ENCODE measurements at places on chromosomes 16 and 17.

GRCh38 chr16:17067882-17068281 lies 402.9 kb downstream of the XYLT1 start:
- no peak for DNase-seq

- DNase-seq, result peak; percentile 24
Measured at GRCh38 chr17:18141210-18141803, 32.8 kb downstream of the MYO15A start.

GRCh38 chr16:2487903-2488531 lies 13.1 kb downstream of the TBC1D24 start:
- no peak for DNase-seq

- DNase-seq, result no peak
Measured at GRCh38 chr17:7974638-7975131, 27.7 kb upstream of the GUCY2D start.

GRCh38 chr17:55727275-55727674 lies 4.6 kb upstream of the TMEM100 start:
- no peak for DNase-seq

DNA sequence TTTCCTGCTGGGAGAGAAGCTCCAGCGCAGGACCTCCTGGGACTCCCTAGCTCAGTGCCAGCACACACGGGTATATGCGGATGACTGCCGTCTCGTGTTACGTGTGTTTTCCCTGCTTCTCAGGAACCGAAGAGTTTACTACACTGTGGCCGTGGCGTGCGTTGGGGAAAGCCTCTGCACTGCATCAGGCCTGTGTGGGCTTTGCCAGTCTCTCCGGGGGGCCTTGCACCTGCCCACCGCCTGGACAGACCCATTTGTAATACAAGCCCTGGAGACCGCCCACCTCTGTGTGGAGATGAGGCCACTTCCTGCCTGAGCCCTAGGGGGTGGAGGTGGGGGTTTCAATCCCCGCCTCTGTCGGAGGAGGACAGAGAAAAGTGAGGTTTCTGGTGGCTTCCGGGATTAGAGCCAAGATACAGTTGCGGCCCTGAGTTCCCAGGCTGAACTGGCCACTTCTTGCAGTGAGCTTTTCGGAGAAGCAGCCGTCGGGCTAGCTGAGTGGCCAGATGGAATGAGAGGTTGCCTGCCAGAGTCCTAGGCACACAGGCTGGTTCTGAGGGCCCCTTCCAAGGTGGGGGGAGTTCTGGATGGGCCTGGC lies 43.4 kb upstream of the GSE1 start:
- no peak for DNase-seq

GRCh38 chr17:77749321-77749751 lies 209.2 kb upstream of the TNRC6C start:
- DNase-seq, result no peak

DNA sequence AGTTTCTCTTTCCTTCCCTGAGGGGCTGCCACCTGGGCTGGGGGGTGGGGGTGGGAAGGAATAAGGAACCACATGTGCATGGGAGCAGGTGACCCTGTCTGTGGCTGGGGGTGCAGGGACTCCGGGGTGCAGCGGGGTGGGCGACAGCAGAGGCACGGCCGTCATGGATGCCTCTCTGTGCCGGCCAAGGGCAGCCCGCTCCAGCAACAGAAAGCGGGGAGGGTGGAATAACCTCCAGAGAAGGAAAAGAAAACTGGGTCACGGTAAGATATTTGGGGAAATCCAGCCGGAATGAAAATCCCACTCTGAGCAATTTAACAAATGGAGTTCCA lies 4.2 kb downstream of the NDUFAF8 start:
- no peak for DNase-seq

DNA sequence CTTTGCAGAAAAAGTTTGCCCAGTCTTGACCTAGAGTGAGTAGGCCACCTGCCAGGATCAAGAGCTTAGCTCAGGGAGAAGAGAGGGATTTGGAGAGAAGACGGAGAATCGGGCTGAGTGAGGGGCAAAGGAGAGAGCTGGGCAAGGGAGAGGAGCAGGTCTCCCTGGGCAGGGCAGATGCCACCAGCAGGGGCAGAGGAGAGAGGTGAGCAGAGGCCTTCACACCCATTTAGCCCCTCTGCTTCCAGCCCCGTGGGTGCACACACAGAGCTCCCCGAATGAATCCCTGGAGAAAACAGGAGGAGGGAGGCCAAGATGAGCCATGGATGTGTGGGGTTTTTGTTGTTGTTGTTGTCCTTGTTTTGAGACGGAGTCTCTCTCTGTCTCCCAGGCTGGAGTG lies 29.2 kb downstream of the TBX4 start:
- DNase-seq, result no peak

GRCh38 chr17:40612599-40613244 lies 34.9 kb downstream of the SMARCE1 start:
- DNase-seq, result no peak

- peak; percentile 66 for DNase-seq
Measured at GRCh38 chr16:66382966-66383299, 16.4 kb downstream of the CDH5 start.

DNA sequence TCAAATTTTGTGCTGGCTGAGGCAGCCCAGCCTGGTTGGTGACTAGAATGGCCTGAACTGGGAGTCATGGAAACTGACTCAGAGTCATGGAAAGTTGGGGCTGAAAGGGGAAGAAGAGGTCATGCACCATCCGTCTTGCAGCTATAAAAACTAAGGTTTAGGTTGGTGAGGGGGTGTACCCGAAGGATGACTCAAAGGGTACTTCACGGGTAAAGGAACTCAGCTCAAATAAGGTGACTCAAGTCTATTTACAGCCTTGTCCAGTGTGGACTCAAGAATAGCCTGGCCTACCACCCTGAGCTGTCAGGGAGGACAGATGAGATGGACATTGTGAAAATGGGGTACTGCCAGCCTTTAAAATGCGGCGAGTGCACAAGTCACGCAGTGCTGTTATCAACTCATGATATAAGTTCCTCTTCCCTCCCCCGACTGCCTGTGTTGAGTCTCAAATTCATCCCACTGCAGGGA lies 18.6 kb downstream of the CD300LB start:
- DNase-seq, result no peak

- DNase-seq, result peak; percentile 74
Measured at GRCh38 chr17:68456339-68457167, 743 bp downstream of the WIPI1 start.

- DNase-seq, result no peak
Measured at GRCh38 chr16:20844588-20844987, 38.3 kb downstream of the REXO5 start.

- DNase-seq, result no peak
Measured at GRCh38 chr17:40076591-40076990, 13.8 kb downstream of the THRA start.

- no peak for DNase-seq
Measured at GRCh38 chr17:4850246-4850645, 17.1 kb downstream of the MINK1 start.

GRCh38 chr17:78908426-78908825 lies 5.4 kb upstream of the CEP295NL start:
- DNase-seq, result no peak

- DNase-seq, result no peak
Measured at GRCh38 chr17:62681939-62682381, 54.5 kb downstream of the MRC2 start.

DNA sequence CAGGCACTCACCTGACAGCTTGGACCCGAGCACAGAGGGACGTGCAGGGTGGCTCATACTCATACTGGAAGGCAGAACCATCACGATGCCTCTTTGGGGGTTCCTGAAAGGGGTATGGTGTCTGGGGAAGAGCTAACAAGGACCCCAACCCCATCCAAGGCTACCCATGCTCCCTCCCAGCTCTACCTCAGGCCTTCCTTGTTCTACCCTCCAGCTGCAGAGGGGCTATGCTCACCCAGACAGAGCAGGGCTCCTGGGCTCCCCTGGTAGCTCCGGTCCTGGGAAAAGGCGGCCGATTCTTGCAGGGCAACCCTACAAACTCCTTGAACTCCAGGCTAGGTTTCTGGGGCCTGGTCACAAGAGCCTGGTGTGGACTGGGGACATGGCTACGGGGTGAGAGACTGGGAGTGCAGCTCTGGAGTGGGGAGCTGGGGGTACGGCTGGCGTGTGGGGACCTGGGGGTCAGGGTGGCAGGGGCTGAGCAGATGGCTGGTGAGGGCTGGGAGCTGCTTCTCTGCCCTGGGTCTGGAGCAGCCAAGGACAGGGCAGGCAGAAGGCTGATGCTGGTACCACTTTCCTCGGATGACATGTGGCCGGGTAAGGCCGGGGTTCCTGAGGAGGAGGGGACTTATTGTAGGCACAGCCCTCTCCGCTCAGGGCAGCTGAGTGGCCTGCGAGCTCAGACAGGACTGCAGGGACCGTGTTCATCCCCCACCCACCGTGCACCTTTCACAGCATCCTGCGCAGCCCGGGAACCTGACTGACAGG lies 2.1 kb downstream of the ACD start:
- DNase-seq, result no peak

GRCh38 chr17:68468788-68469187 lies 11.5 kb upstream of the WIPI1 start:
- no peak for DNase-seq

DNA sequence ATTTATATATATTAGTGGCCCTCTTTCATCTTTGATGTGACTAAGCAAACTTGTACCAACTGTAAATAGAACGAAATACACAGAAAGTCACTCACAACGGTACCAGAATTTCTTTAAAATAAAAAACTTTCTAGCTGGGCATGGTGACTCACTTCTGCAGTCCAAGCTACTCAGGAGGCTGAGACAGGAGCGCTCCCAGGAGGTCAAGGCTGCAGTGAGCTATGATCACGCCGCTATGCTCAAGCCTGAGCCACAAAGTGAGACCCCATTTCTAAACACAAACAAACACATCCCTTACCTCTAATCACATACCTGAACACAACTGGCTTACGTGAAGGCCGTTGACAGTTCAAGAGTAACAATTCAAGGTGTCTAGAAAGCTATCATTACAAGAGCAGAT lies 29.7 kb downstream of the STAT5B start:
- no peak for DNase-seq

- peak; percentile 6 for DNase-seq
Measured at GRCh38 chr17:35051579-35052240, 11.8 kb downstream of the RFFL start.

- no peak for DNase-seq
Measured at GRCh38 chr17:18946536-18946935, 5.4 kb upstream of the SLC5A10 start.

- peak; percentile 81 for DNase-seq
Measured at GRCh38 chr17:2198927-2199326, 104.7 kb downstream of the SMG6 start.

GRCh38 chr17:81534157-81535006 lies 6.2 kb downstream of the FSCN2 start:
- no peak for DNase-seq
